DMS79 treated with DMSO at 0.1 percent for 48 hours (cell line): ENCODE measurements at places on chromosomes 3 and 15.

- no peak for DNase-seq
Measured at GRCh38 chr3:111803123-111803593, 55.9 kb upstream of the PHLDB2 start.

DNA sequence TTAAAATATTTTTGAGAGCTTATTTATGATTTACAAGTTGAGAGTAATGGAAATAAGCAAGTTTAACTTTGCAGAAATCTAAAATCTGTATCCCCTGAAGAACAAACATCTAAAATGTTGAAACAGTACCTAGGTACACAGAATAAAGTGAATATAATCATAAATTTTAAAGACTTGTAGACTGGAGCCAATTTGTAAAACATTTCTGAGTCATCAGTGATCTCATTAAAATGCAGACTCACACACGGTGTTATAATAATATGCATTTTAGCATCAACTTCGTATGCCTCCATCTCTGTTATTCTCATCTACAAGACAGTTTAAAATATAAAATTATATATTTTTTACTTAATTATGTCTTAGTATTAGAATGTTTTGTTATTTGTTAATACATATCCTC is 399.5 kb upstream of the GOLIM4 start:
- no peak for DNase-seq

GRCh38 chr15:60353245-60353920 is 44.4 kb downstream of the ANXA2 start:
- no peak for DNase-seq

DNA sequence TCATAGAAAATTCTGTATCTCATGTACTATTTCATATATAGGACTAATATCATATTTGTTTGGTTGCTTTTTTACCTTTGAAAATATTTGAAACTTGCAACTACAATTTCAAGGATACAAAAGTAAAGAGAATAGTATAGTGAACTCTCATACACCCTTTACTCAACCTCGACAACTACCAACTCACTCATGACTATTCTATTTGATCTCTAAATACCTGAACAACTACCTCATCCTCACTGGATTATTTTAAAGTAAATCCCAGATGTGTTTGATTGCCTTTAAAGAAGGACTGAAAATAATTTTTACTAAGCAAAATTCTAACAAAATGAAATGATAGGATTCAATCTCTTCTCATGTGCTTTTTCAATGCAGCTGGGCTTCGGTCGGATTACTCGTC is 12.1 kb downstream of the TMPRSS7 start:
- DNase-seq: no peak

DNA sequence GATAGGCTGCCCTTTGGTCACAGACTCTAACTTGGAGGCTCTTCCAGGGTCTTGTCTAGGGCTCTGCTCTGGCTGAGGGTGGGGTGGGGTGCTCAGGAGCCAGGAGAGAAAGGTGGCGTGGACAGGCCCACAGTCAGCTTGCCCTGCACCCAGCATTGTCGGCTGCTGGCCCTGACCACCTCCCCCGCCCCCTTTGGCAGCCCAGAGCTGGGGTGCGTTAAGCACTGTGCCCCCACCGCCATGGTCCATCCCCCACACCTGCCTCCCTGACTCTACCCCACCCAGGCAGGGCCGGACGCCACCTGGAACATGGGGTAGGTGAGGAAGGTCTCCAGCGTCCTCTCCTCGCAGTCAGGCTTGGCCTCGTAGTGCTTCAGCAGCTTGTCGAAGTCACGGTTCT is 58.8 kb downstream of the RASGRF1 start:
- no peak for DNase-seq

- no peak for DNase-seq
Measured at GRCh38 chr3:60048447-60048848, 998.6 kb upstream of the CFAP20DC start.

- no peak for DNase-seq
Measured at GRCh38 chr3:133486658-133487057, 86.8 kb downstream of the BFSP2 start.

GRCh38 chr3:162141272-162141791 is 644.7 kb downstream of the OTOL1 start:
- DNase-seq: no peak

GRCh38 chr3:152841131-152841530 is 6.2 kb downstream of the P2RY1 start:
- no peak for DNase-seq

DNA sequence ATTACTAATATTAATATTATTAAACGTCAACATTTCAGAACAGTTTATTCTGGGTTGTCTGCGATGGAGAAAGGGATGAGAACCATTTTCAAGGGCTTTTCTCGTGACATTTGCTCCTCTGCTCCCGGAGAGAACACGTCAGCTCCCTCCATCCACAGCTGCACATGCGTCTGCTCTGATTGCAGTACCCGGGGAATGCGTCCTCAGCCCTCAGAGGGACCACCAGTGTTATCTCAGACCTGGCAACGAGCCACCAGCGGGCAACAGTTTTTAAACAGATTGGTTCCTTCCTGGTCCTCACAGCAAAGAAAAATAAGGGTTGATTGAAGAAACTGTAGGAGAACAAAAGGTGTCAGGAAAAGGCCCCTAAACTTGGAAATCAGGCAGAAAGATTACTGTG is 202.2 kb upstream of the ADAMTS9 start:
- DNase-seq: no peak

DNA sequence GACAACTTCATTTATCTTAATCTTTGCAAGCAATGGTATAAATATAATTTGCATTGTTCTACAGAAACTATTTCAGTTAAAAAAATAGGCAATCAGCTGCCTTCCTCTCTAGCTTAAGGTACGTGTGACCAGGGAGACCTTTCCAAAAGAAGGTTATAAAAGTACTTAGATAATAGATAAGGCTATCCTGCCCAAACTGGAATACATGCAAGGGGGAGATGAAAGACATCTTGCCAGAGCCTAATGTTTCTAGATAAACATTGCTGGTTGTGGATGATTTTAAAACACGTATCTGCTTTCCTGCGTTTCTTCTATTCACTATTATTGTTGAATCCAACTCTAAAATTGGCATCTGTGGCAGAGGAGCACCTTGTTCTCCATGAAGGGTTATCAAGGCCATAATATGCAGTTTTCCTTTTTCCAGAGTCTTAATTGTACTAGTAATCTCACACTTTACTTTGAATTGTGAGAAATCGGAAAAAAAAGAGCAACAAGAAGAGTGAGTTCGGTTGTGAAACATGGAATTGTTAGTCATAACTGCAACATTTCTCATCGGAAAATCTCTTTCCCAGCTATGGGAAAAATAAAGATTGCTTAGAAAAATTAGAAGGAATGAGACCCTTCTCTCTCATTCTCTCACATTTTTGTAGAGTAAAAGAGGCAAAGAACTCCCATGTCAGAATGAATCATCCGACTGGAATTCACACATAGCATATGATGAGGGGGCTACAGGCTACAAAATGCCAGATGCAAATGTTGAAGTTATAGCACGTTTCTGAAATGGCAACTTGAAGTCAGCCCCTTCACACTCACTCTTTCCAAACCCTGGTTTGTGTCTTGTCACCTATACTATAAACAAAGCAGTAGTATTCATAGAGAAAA is 936.1 kb upstream of the NR2F2 start:
- no peak for DNase-seq

DNA sequence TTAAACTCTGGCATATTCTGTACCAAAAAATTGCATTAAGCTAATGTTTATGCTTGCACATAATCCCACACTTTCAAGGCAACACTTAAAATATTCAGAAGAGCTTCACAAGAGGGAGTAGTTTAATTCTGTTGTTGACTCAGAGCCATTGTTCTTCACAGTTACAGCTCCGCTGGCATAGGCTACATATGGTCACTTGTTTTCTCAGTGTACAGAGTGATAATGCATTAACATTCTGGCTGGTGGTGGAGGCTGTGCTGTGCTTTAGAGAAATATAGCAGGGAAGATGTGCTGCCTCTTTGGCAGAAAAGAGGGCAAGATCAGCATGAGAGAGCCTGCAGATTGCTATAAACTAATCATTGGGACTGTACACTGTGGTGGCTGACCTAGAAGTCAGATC is 13.3 kb downstream of the NLGN1 start:
- peak; percentile 79 for DNase-seq

DNA sequence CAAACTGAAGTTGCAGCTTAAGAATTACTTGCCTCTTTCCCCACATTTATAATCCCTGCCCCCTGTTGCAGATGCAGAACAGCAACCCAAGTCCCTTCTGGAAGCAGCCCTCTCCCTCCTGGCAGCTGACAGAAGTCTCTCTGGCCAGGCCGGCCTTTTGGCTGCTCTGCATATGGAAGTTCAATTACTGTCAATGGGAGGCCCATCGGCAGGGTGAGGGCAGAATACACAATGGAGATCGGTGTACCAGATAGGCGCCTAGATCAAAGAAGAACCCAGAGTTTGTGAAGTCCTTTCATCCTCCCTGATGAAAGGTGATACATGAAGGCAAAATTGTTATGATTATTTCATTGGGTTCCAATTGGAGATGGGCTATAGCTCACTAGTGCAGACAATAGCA is 327.9 kb upstream of the CTNNB1 start:
- no peak for DNase-seq

- DNase-seq: no peak
Measured at GRCh38 chr15:59444980-59445545, 7.1 kb downstream of the FAM81A start.

DNA sequence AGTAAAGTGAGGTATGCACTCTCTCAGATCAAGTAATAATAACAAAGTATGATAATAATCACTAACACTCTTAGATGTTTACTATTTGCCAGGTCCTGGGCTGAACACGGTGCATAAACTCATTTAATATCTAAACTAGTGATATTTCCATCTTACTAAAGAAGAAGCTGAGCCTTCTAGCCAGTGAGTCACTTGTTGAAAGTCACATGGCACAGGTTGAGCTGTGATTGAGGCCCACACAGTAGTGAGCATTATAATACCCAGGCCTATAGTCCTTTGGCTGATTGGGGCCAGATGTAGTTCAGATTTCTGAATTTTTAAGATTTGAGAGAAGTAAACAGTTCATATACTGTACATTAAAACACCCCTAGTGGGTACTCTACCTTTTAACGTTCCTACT is 93.2 kb upstream of the CCDC80 start:
- DNase-seq: no peak

- peak; percentile 9 for DNase-seq
Measured at GRCh38 chr3:72177075-72178050, 392.4 kb upstream of the PROK2 start.

DNA sequence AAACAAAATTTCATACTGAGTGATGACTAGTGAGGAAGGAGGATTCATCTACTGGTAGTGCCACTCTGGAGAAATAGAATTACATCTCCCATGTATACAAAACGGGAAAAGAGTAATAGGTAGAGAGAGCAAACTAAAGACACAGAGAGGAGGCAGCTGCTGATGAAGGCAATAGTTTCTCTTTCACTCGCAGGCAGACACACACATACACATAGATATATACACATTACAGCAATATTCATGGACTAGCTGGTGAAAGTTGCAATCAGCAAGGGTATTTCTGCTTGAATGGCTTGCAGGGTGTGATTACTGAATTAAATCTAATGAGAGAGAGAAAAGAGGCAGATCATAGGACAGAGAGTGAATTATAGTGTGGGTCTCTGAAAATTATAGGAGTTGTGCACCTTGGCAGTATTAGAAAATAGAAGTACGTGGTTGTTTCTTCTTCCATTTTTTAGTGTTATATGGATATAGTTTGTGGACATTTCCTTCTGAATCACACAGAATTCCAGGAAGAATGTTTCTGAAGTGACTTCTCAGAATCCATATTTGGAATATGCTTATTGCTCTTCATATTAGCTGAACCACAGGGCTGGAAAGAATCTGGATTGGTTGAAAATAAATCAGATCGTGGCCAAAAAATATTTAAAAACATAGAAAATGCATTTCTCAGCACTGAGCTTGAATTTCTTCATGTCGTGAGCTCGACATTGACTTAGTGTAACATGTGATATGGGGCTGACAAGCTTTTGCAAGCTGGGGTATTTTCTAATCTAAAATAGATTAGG is 991.2 kb downstream of the TUSC7 start:
- DNase-seq: no peak

- DNase-seq: no peak
Measured at GRCh38 chr3:73561494-73561893, 63.2 kb downstream of the PDZRN3 start.

GRCh38 chr3:101858464-101859030 is 9.2 kb downstream of the NFKBIZ start:
- no peak for DNase-seq

- DNase-seq: no peak
Measured at GRCh38 chr3:106485217-106485616, 616.4 kb upstream of the CBLB start.

- DNase-seq: no peak
Measured at GRCh38 chr3:35644451-35644850, 5.1 kb downstream of the ARPP21 start.

DNA sequence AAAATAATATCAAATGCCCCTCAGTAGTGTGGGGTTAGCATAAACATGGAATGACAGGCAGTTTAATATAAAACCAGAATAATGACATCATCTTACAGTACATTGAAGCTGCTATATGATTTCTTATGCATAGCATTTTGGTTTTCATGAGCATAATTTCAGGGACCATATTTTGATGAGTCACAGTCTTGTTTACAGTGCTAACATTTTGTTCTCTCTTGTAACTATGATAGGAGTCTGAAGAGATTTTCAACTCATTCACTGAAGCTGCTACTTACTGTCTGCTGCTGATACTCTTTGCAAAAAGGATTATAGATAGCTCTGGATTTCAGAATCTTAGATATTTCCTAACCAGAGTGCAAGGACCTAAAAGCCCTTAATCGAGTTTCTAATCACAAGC is 92.6 kb upstream of the CCDC54 start:
- no peak for DNase-seq

- no peak for DNase-seq
Measured at GRCh38 chr3:65445573-65446169, 593.0 kb downstream of the MAGI1 start.

GRCh38 chr3:113054552-113054951 is 63.8 kb downstream of the GTPBP8 start:
- DNase-seq: no peak

DNA sequence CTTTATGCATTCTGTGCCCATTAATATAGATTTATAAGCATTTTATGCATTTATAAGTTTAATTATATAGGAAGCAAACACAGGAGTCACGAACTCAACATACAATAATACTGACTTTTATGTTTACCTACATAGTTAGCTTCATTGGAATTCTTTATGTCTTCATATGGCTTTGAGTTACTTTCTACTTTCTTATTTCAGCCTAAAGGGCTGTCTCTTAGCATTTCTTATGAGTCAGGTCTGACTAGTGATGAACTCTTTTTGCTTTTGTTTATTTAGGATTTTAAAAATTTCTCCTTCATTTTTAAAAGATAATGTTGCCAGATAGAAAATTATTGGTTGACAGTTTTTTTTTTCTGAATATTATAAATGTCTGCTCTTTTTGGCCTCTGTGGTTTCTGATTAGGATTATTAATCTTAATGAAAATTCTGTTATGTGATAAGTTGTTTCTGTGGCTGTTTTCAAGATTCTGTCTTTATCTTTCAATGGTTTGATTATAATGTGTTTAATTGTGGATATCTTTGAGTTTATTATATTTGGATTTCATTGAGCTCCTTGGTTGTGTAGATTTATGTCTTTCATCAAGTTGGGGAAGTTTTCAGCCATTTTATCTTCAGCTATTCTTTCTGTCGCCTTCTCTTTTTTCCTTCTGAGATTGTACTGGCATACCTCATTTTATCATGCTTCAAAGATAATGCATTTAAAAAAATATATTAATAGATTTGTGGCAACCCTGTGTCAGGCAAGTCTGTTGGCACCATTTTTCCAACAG is 54.3 kb downstream of the ATP2C1 start:
- no peak for DNase-seq

- no peak for DNase-seq
Measured at GRCh38 chr15:100786901-100787566, 92.6 kb upstream of the ALDH1A3 start.
